Adrenal gland (tissue), 19 donors: ENCODE measurements at places on chromosomes 3 and 15. TPM values are rescaled to one million over a fixed set of nuclear protein-coding genes. Genes with fewer than 3 reads are reported as not detected.

The AADAC gene
- total RNA-seq = 232 TPM

The AHSG gene
- total RNA-seq = not detected

The GOLGB1 gene
- total RNA-seq = 73.6 TPM

The SAMD7 gene
- not detected for total RNA-seq

The C3orf85 gene
- not detected for total RNA-seq

The CISH gene
- 5.1 TPM for total RNA-seq

The REC114 gene
- not detected for total RNA-seq

The CPA3 gene
- not detected for total RNA-seq

The UQCC5 gene
- total RNA-seq = 89.8 TPM

The PEX5L gene
- total RNA-seq = 0.13 TPM

The GOLGA8S gene
- total RNA-seq = 0.17 TPM

The DPPA4 gene
- total RNA-seq = not detected

The SH2D7 gene
- total RNA-seq = not detected
